ENCODE measurements at places on chromosomes 7 and 10.

- no peak for DNase-seq
Observed at GRCh38 chr7:94513565-94513860, 3.9 kb downstream of the CASD1 start.

GRCh38 chr10:110141185-110141584, 66.2 kb upstream of the MXI1 start:
- DNase-seq = no peak

GRCh38 chr10:112952282-112953173, 2.5 kb downstream of the TCF7L2 start:
- no peak for DNase-seq

- DNase-seq = peak; percentile 45
Observed at GRCh38 chr7:101125989-101126650, 784 bp upstream of the SERPINE1 start.

- no peak for DNase-seq
Observed at GRCh38 chr10:3869036-3869435, 84.0 kb upstream of the KLF6 start.

DNA sequence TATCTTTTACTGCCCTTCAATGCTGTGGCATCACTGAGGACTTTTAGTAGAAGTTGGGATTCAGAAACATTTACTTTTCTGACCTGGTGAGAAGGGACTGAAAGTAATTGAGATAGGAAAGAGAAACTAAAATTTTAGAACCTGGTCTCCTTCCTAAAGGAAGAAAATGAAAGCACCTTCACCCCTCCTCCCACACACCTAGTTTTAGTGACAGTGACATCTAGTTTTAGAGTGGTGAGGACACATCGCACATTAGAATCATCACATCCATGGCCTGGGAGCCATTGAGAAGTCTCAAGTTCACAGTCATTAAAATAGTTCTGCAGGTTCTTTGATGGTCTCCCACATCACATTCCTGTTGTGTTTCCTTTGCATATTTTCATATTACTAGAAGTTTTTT, 16.1 kb downstream of the TAS2R41 start:
- no peak for DNase-seq

GRCh38 chr7:24054236-24054635, 229.8 kb upstream of the NPY start:
- no peak for DNase-seq

GRCh38 chr7:151430391-151431205, 9.3 kb downstream of the CRYGN start:
- no peak for DNase-seq

GRCh38 chr7:138957753-138958390, 23.3 kb downstream of the KIAA1549 start:
- DNase-seq = no peak

DNA sequence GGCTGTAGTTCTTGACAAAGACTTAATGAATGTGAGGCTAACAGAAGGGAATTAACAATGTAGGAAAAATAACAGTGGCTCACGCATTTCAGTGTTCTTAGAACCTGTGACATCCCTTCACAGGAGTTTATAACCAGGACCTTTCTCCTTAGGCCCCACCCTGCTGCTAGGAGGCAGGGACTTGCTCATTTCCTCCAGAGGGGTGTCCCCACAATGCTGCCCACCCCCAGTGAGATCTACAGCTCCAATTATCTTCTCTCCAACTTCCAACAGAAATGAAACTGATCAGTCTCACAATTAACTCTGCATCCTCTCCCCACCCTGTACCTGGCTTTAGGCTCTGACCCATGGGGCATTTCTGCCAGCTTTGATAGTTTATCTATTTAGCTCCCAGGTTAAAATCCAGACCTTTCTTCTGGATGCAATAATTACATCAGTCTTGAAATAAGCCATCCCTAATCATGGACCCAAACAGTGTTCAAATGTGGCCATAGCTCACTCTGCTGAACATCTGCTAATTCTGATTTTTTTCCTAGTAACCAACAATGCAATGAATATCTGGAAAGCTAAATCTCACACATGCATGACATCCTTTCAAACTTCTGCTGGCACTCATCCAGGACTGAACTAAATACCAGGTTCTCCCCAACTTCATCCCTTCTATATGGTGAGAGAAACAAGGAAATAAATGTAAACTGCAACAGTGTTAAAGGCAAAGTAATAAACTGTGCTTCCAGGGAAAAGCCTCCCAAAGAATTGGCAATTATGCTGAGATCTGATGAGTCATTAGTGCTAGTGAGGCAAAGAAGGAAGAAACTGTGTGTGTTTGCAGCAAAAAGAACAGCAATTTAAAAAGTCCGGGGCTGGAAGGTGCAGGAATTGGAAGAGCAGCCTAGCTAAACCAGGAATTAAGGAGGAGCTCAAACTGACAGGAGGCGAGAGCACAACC, 64.6 kb downstream of the HERPUD2 start:
- no peak for DNase-seq

GRCh38 chr7:45680776-45681175, 106.6 kb downstream of the ADCY1 start:
- no peak for DNase-seq

DNA sequence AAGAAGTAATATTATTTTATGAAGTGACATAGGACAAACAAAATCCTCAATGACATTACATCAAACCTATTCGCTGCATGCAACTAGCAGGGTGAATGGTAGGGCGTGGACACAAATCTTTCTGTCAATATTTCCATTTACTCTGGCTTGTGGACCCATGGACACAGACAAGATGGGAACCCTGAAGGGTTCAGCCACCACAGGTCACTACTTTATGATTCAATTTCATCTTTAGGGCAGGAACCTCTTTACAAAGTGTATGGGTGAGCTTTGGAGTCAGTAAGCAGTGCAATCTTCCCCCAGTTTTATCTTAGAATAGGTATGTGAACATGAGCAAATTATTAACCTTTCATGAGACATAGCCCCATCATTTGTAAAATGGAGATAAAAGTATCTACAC, 982.4 kb upstream of the LRRTM3 start:
- DNase-seq = no peak

DNA sequence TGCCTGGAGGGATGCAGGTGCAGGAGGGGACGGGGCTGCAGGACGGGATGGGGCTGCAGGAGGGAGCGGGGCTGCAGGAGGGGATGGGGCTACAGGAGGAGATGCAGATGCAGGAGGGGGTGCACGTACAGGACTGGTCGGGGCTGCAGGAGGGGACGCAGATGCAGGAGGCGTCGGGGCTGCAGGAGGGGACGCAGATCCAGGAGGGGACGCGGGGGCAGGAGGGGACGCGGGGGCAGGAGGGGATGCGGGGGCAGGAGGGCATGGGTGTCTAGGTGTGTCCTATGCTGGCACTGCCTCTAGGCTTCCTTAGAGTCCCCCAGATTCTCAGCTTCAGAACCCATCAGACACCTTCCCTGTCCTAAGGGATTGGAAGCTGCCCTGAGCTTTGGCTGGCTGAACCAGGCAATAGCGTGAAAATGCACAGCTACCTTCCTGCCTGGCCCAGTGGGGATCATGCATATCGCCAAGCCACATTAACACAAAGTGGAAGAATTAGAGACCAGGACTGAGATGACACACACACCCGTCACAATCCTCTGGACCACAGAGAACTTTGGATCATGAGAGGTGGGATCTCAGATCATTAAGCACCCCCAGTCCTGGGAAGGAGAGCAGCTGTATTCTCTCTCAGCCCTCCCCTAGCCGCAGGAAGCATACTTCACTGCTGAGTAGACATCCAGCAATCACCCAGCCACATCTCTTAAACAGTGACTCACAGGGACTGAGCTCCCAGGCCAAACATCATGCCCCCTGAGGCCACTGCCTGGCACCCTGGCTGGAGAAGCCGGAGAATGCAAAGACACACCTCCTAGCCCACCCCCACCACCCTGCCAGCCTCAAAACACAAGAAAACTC, 67.3 kb downstream of the VWA2 start:
- DNase-seq = no peak

GRCh38 chr7:120645966-120646365, 212.0 kb downstream of the TSPAN12 start:
- DNase-seq = no peak

GRCh38 chr7:22013711-22014110, 68.0 kb upstream of the CDCA7L start:
- no peak for DNase-seq

DNA sequence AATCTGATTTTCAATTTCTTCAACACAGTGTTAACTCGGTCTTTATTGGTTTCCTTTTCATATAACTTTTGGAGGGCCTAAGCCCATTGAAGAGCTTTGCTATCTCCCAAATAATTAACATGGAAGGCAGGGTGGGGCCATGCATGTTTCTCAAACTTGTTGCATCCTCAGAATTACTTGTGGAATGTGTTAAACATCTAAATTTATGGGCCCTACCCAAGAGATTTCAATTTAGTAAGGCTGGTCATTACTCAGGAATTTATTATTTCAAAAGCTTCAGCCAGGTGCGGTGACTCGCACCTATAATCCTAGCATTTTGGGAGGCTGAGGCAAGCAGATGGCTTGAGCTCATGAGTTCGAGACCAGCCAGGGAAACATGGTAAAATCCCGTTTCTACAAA, 208.9 kb downstream of the SORCS3 start:
- DNase-seq = no peak

DNA sequence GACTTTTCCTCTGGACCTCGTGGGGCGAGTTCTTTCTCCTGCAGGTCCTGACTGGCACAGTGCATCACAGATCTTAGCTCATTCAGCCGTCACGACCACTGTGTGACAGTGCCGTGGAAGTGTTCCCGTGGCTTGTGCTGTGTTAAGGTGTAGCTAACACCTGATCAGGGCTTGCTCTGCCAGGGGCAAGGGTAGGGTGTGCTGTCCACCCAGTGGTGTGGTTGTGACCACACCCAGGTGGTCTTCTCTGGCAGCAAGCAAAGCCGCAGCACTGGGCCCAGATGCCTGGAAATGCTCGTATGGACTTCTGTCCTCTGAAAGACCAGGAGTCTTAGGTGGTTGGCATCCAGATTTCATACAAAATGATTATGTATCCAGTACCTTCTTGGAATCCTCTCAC, 86.2 kb downstream of the GLRX3 start:
- no peak for DNase-seq

DNA sequence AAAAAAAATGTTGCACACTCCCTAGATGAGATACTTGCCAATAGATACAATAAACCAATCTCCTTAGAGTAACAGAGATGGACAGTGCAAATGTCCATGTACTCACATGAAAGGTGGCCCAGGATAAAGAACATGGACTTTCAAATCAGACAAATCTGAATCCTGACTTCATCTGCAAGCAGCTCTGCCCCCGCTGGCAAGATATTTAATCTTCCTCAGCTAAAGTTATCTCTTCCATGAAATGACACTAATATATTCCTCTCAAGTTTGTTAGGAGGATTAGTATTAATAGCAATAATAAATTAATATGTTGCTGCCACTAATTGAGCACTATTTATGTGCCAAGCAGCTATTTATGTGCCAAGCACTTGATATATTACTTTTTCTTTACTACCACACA, 148.6 kb upstream of the YAE1 start:
- DNase-seq = no peak

GRCh38 chr7:32929430-32930143, 27.7 kb upstream of the FKBP9 start:
- no peak for DNase-seq

DNA sequence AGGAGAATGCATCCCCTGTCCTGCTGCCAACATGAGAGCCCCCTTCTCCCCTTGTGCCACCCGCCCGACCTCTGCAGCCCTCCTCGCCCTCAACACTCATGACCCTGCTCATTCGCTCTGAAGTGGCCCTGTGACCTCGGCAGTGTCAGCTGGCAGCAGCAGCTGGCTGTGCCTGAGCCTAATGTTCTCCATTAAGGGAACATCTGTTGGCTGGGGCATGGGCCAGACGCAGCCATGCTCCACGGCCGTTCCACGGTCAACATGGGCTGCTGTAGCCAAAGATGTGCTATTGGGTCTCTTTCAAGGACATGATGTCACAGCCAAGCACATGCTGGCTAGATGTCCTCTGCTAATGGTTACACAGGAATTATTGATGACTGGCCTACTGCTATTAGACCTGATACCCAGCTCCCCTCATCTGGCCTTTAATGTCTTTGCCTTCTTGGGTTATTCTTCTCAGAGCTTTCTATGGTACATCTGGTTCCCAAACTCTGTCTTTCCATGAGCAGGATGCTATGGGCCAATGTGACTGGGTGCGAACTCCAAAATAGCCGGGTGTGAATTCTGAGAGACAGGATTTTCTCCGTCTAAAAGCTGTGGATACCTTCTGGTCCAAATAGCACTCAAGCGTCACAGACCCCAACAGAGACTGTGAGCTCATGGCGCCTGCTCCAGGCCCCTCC, 22.4 kb downstream of the ADCYAP1R1 start:
- peak; percentile 59 for DNase-seq

- no peak for DNase-seq
Observed at GRCh38 chr7:135215698-135216097, 4.4 kb upstream of the WDR91 start.

GRCh38 chr10:33132626-33133025, 174.6 kb upstream of the ITGB1 start:
- DNase-seq = no peak

DNA sequence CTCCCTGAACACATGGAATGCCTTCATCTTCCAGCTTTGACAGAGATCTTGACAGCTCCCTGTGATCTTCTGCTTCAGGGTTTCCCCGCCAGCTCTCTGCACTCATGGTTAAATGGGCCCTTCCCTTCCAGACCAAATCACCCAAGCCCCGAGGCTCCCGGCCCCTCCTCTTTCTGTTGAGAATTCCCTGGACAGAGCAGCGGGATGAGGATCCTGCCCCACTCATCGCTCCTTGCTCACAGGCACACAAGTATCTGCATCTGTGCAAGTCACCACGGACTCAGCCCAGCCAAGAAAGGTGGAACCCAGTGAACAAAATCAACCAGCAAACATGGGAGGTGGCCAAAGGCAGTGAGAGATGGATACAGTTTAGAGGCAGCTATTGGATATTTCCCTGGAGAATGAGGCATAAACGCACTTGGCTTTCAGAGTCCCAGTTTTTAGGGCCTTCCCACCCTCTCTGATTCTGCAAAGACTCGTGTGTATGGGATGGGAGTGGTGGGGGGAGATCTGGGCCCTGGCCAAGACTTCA, 37.7 kb upstream of the CXCL12 start:
- DNase-seq = no peak

GRCh38 chr7:21106296-21106732, 319.6 kb upstream of the SP8 start:
- no peak for DNase-seq

- DNase-seq = no peak
Observed at GRCh38 chr7:2379161-2379560, 24.2 kb upstream of the CHST12 start.

GRCh38 chr7:22240904-22241571, 115.9 kb downstream of the RAPGEF5 start:
- DNase-seq = no peak

GRCh38 chr10:69646185-69647060, 16.4 kb downstream of the FAM241B start:
- no peak for DNase-seq
